ENCODE measurements at places on chromosomes 13 and 19.

GRCh38 chr13:100497389-100497788 lies 91.2 kb downstream of the GGACT start:
- DNase-seq, result no peak

GRCh38 chr13:44232774-44233173 lies 140.8 kb upstream of the SERP2 start:
- DNase-seq, result no peak

DNA sequence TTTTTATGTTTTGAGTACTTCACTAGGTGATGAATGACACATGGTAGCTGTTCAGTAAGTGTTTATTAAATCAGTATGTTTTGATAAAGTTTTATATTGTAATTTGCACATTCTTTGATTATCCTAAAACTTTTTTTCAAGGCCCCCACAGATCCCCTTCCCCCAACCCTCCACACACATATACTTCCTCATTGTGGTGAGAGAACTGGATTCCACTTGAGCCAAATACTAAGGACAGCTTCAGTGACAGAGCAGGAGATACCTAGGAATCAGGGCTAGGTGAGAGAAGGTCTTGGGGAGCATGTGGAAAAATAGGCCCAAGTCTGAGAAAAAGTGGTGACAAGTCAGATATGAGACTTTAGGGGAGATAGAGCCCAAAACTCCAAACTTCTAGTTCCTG lies 174.6 kb downstream of the TDRD3 start:
- no peak for DNase-seq

- DNase-seq, result peak; percentile 54
Observed at GRCh38 chr13:110387451-110388107, 80.5 kb downstream of the COL4A2 start.

DNA sequence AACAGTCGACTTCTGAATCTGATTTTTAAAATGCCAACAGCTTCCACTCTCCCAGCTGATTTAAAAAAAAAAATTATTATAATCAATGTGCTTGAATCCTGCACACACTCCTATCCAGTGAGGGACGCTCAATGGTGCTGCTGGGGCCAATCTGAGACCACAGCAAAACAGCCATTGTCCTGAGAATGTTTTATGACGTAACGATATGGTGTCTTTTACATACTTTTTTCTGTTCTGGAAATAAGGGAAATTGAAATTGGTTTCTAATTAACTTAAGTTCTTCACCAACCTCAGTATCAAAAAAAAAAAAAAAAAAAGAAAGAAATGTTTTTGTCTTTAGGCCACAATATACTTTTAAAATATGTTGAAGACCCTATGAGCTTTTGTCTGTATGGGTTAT lies 66.1 kb upstream of the SOX1 start:
- DNase-seq, result no peak

GRCh38 chr13:53126841-53127245 lies 98.2 kb downstream of the OLFM4 start:
- peak; percentile 70 for DNase-seq

- DNase-seq, result no peak
Observed at GRCh38 chr19:39768334-39768733, 10.3 kb upstream of the LEUTX start.

DNA sequence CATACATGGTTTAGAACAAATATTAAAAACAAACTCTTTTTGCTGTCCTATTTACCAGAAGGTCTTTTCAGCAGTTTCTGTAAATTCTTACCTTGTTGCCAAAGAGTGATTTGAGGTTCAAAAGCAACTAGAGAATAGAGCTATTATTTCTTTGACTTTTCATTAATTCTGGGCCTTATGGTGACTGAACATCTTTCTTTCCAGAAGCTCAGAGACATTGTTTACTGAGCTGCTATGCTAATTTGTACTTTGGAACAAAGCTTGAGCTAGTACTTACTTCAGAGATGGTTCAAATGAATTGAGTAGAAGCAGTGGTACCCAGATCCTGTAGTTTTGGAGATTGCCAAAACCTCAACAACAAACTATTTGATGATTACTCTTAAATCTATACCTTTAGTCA lies 331.2 kb downstream of the SPRY2 start:
- no peak for DNase-seq

- no peak for DNase-seq
Observed at GRCh38 chr13:50780201-50781015, 63.1 kb downstream of the DLEU7 start.

DNA sequence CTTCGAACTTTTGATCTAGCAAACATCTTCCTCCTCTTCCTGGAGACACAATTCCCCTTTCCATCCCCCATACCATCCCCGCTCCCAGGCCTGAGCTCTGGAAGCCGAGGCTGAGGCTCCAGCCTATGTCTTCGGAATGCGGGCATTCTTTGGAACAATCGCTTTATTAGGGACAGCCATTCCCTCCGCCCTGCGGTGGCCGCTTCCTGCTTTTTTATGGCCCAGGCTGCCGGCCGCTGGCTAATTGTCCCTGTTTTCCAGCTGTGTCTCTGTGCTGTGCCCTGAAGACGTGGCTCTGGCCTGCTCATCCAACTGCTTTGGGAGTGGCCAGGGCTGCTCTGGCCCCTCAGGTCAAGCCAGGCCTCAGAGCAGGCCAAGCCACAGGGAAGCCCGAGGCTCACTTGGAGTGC lies 2.1 kb upstream of the CDX2 start:
- DNase-seq, result no peak

DNA sequence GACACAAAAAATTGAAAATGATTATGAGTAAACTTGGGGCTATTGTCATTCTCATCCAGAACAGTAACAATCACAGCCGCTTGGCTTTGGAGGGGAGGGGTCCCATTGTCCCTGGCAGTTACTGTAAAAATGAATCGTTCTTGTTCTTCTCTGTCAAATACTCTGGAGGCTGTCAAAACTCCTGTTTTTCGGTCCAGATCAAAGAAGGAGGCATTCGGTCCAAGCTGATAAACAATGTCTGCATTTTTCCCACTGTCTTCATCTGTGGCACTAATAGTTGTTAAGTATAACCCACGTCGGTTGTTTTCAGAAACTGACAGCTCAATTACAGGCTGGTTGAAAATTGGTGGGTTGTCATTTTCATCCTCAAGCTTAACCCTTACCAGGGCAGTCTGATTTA lies 3.4 kb downstream of the PCDH9 start:
- DNase-seq, result no peak

GRCh38 chr13:66338542-66338941 lies 891.6 kb downstream of the PCDH9 start:
- DNase-seq, result no peak

DNA sequence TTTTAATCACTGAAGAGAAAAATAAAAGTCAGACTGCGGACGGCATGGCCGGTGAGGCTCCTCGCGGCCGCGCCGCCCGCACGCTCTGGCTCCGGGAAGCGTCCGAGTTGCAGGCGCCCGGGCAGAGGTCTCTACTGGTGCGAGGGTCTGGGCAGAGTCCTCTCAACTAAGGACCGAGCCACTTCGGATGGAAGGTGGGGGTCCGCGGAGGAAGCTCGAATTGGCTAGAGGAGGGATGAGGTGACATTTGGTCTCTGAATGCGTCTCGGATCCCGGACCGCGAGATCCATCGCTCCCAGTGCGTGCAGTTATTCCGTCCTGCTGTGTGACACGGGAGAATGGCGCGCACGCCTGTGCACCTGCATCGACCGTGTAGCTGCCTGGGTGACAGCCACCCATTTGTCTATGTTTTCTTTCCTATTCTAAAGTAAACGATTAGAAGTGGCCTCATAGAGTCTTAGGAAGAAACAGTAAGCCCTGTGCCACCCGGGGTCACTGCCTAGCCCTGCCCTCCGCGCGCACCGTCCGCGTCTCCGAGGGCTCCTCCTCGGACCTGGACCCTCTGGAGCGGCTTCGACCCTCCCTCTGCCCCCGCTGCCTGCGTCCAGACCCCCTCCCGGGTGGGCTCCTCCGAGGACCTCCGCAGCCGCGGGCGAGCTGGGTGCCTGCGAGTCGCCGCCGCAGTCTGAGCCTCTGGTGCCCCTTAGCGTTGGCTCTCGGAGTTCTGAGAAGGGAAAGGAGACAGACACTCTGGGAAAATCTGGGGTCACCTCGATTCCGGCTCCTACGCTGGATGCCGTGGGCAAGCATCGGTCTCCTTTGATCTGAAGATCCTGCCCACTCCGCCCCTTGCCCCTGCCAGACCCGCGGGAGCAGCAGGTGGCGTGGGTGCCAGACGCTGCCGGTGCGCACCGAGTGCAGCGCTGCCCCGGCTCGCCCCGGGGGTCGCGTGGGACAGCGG lies 347.4 kb downstream of the LIG4 start:
- peak; percentile 64 for DNase-seq

- no peak for DNase-seq
Observed at GRCh38 chr13:107379407-107380155, 811.6 kb upstream of the ARGLU1 start.

DNA sequence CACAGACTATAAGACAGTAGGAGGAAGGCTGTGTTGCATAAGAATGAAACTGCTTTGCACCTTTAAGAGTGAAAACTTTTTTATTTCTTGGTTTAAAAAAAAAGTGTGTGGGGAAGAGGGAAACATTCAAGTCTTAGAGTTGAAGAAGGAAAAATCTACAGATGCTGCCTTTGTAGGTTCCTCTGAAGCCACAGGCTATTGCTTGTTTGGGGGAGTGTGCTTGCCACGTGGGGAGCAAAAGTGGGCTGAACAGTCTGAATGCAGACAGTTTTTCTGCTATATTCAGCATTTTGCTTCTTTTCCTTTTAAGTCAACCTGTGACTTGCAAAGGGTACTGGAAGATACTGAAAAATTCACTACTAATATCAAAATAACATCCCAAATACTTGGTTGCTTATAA lies 36.9 kb downstream of the EFNB2 start:
- DNase-seq, result no peak

GRCh38 chr13:40402931-40403431 lies 263.5 kb downstream of the FOXO1 start:
- peak; percentile 17 for DNase-seq

- no peak for DNase-seq
Observed at GRCh38 chr19:1861599-1862031, 1.8 kb downstream of the KLF16 start.

GRCh38 chr13:40776232-40776631 lies 5.2 kb upstream of the MRPS31 start:
- no peak for DNase-seq

DNA sequence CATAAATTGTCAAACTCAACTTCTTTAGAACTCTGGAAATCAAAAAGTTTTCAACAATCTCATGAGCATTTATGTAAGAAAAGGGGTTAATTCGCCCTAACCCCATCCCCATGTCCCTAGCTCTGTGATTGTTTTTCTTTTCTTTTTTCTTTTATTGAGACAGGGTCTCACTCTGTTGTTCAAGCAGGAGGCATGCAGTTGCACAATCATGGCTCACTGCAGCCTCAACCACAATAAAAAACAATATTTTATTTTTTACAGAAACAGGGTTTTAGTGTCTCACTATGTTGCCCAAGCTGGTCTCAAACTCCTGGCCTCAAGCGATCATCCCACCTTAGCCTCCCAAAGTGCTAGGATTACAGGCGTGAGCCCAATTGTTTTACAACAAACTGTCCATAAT lies 16.7 kb downstream of the VWA8 start:
- DNase-seq, result no peak

- no peak for DNase-seq
Observed at GRCh38 chr19:19649580-19649995, 6.1 kb upstream of the GMIP start.

DNA sequence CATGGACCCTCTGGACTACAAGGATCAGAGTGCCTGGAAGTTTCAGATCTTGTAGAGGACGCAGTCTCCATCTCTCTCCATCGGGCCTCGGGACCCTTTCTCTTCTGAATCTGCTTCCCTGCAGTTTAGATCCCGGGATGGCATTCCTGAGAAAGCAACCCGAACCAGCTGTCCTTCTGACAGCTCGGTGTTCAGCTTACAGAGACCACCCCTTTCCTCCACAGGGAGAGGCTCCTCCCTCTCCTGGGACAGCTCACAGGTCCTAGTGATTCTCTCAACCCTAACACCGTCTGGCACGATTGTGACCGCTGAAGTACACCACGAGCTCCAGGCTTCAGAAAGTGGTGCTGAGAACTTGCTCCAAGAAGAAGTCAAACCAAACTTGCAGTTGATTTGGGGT lies 18.2 kb downstream of the CRX start:
- DNase-seq, result no peak

GRCh38 chr13:65725006-65725405 lies 1505.1 kb downstream of the PCDH9 start:
- no peak for DNase-seq

GRCh38 chr19:49786376-49786820 lies 19.6 kb downstream of the AP2A1 start:
- no peak for DNase-seq

DNA sequence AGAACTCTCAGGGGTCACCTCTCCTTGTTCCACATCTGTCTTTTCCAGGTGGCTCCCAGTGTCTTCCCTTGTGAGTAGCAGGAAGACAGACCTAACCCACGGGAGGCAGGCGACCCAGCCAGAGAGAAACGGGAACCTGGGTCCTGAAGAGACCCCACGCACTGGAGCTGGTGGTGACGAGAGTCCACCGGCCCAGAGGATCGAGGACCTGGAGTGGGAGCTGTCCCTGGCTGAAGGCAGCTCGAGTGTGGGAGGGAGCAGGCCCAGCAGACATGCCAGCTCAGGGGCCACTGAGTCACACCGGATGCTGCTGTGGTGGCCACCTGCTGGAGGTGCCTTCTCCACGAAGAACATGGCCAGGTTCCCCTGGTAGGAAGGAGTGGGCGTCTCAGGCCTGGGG lies 66.5 kb upstream of the ATP12A start:
- DNase-seq, result no peak

DNA sequence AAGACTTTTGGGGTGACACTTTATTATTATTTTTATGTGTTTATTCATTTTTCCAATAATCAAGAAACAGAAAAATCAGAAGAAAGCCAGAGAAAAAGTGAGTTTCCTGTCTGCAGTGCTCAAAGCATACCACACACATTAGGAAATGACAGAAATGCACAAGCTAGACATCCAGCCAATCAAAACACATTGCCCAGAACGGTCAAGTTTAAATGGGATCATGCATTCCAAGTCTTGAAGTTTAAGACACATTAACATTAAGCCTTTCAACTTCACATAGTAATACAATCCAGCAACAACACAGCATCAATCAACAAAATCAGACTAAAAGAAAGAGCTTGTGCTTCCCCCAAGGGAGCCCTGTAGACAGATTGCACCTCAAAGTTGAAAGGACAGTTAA lies 28.7 kb upstream of the MEDAG start:
- DNase-seq, result no peak

- no peak for DNase-seq
Observed at GRCh38 chr13:29493796-29494195, 101.7 kb downstream of the SLC7A1 start.

GRCh38 chr13:96781141-96781540 lies 213.1 kb downstream of the OXGR1 start:
- no peak for DNase-seq

Measured in right lung (tissue), 10 donors.